ENCODE measurements at places on chromosomes 2 and 18.

DNA sequence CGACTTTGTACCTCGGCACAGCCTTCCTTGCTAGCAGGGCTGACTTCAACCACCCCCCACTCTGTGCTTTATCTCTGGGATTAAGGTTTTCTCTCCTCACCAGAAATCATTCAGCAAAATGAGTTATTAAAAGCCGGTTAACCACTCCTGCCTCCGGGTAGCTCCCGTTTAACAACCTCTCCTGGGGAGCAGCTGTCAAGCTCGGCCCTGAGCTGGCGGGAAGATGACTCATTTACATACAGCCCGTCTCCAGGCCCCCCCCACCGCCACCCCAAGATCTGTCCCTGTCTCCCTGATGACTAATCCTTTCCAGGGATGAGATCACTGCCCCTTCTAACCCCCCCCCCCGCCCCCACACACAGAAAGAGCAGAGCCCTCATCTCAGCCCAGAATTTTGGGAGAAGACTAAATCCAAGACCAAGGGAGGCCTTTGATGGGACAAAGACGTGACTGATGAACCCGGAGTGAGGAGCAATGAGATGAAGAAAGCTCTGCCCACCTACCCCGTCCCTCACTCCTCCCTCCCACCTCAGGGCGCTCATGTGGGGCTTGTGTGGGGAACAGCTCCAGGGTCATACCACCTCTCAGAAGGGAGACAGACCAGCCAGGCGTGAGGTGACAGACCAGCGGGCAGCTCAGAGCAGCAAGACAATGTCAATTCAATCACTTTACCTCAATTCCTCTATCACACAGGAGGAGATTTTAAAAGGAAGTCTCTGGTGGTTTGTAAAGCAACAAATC lies 131.4 kb downstream of the MSH2 start:
- peak; percentile 49 for DNase-seq

DNA sequence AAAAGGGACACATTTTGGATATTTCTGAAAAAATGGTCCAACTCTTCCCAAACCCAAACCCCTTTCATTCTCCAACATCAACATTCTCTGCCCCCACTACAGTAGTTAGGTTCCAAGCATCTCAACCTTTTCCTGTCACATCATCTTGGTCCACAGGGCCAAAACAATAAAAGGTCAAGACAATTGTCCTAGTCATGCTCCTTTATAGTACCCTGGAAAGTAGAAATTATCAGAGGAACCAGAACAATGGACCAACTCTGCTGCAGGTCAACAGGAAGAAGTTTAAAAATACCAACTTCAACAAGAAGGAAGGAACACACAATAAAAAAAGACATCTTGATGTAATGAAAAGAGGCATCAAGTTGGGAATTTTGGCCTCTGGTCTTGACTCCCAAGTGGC lies 36.1 kb downstream of the CLASP1 start:
- DNase-seq = no peak

GRCh38 chr2:143955401-143956065 lies 564.4 kb downstream of the ZEB2 start:
- no peak for DNase-seq

DNA sequence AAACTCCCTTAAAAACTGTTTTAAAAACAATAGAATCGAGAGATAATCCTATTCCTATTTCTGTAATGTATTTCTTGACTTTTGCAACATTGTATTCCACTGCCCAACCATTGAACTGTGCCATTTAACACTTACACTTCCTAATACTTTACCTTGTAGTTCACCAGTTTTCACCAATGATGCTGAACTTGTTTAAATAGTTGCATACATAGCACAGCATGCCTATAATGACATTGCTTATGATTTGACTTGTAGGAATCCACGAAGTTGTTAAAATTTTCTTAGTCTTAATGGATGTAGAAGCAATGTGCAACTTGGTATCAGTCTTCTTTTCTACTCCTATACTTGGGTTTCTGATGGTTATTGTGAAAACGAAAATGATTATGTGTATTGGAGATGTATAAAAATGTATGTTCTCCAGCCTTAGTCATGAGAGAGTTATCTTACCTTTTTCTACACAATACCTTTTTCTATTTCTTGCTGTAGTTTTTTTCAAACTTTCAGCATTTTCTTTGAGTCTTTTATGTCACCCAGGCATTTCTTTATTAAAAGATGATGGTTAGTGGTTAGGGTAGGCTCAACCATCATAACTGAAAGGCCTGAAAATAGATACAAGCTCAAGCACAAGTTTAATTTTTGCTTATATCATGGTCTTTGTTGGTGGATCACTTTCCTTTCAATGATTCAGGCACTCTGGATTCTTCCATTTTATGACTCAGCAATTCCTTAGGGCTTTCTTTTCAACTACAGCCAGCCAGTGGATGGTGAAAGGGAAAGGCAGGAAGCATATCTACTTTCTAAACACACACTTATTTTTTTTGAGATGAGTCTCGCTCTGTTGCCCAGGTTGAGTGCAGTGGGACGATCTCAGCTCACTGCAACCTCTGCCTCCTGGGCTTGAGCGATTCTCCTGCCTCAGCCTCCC lies 9.4 kb downstream of the GPD2 start:
- no peak for DNase-seq

- DNase-seq = no peak
Observed at GRCh38 chr2:235711527-235711926, 217.7 kb downstream of the AGAP1 start.

GRCh38 chr18:68991286-68991685 lies 193.4 kb downstream of the CCDC102B start:
- DNase-seq = no peak

DNA sequence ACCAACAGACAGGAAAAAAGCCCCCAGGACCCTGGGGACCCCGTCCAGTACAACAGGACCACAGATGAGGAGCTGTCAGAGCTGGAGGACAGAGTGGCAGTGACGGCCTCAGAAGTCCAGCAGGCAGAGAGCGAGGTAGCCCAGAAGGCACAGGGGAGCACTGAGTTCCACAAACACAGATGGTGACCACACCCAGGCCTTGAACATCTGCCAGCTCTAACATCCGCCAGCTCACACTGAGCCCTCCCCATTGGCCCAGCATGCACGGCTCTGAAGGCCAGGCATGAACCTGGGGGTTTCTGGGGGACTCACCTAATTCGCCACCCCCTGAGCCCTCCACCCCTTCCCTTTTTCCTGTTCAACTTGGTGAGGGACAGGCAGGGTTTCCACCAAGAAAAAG lies 25.6 kb upstream of the PRLH start:
- DNase-seq = peak; percentile 78

Data from right hindlimb (tissue), 1 donor.